ENCODE measurements at places on chromosomes 4 and X. TPM values are rescaled to one million over a fixed set of nuclear protein-coding genes. Genes with fewer than 3 reads are reported as not detected.
A peak's percentile ranks its signal among the peaks of the same experiment; 100 is the strongest.

Gene APLN
- not detected for total RNA-seq

Gene SLC7A11
- total RNA-seq, result 0.05 TPM

DNA sequence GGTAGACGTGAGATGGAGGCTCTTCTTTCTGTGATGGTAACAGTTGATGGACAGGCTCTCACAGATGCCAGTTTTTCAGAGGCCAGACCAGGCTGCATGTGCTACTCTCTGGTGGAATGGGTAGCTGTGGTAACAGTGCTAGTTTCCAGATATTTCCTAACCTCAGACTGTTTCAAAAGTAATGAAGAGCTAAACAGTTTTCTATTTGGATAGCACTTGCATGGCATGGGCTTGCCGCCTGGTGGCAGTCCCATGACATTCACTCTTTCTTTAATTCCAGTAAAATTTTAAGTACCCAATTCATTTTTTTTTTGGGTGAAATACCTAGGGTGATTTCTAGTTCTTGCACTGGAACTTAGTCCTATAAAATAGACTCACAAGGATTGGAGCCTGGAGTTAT is 220.2 kb upstream of the MAD2L1 start:
- H3K4me1 ChIP-seq, result no peaks in the 10 kb centered on the region
- no peak overlapping the region for H3K27ac ChIP-seq
- DNase-seq, result no peak
- H3K4me3 ChIP-seq, result no peak overlapping the region
- no peaks in the 10 kb centered on the region for H3K27me3 ChIP-seq
- H3K36me3 ChIP-seq, result no peaks in the 10 kb centered on the region

- H3K27me3 ChIP-seq, result no peaks in the 10 kb centered on the region
- no peaks in the 10 kb centered on the region for H3K4me1 ChIP-seq
- DNase-seq, result no peak
- H3K4me3 ChIP-seq, result no peak overlapping the region
- H3K36me3 ChIP-seq, result no peaks in the 10 kb centered on the region
- no peak overlapping the region for H3K27ac ChIP-seq
These were observed 92.3 kb upstream of the QRFPR start for GRCh38 chr4:121472937-121473721.

DNA sequence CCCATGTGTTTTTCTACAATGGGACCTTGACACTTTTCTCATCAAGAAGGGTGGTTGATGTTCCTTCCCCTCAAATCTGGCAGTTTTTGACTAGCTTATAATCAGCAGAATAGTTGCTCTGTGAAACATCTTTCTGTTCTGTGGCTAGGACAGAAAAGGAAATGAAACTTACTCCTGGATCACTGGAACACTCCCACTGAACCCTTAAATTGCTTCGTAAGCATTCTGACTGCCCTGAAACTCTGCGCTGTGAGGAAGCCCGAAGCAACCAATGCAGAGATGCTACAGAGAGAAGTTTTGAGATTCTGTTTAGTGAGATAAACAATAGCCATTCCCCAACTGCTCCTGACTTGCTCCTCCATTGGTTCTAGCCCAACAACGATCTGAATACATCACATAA is 602.2 kb downstream of the CENPC start:
- no peak for DNase-seq
- no peak overlapping the region for H3K27ac ChIP-seq
- no peaks in the 10 kb centered on the region for H3K27me3 ChIP-seq
- no peaks in the 10 kb centered on the region for H3K4me1 ChIP-seq

Gene TNIP3
- 2.0 TPM for total RNA-seq

DNA sequence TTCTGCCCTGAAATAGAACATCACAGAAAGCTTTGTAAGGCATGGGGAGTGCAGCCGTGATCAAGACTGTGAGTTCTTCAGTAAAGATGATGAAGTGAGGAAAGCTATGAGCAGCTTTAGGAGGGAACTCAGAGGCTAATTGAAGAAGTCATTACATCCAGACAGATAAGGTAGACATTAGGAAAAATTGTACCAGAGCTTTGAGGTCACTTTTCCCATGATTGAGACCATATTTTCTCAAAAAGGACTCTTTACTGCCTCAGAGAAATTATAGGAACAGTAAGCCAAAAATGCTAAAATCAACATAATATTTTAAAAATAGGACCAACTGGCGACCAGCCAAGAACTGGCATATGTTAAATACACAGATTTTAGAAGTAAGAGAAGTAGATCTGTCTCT is 11.2 kb downstream of the CHST7 start:
- H3K4me3 ChIP-seq, result no peak overlapping the region
- no peak for DNase-seq
- H3K27ac ChIP-seq, result no peak overlapping the region
- H3K36me3 ChIP-seq, result no peaks in the 10 kb centered on the region
- no peaks in the 10 kb centered on the region for H3K27me3 ChIP-seq

Gene KCNIP4
- total RNA-seq, result not detected

DNA sequence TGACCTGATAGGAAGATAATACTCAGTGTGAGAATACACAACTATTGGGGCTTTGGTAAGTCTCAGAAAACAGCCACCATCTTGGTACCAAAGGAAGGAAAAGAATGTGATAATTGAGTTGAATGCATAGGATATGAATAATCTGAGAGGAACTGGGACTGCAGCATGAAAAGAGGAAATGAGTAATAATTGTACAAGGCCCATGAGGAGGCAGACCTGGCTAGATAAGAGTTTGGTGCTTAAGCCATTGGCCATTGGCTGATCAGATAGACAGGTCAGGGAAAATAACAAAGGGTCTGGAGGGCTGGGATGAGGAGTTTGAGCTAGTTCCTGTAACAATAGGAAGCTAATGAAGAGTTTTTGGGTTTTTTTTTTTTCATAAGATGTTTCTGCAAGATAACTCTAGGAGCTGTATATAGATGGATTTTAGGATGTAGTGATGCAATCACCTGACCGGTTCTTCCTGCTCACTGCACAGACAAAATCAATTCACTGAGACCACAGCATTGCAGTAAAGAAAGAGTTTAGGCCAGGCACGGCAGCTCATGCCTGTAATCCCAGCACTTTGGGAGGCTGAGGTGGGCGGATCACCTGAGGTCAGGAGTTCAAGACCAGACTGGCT is 5.3 kb upstream of the TRMT2B start:
- no peaks in the 10 kb centered on the region for H3K36me3 ChIP-seq
- H3K27me3 ChIP-seq, result no peaks in the 10 kb centered on the region
- H3K4me1 ChIP-seq, result no peaks in the 10 kb centered on the region
- DNase-seq, result no peak
- H3K27ac ChIP-seq, result no peak overlapping the region

DNA sequence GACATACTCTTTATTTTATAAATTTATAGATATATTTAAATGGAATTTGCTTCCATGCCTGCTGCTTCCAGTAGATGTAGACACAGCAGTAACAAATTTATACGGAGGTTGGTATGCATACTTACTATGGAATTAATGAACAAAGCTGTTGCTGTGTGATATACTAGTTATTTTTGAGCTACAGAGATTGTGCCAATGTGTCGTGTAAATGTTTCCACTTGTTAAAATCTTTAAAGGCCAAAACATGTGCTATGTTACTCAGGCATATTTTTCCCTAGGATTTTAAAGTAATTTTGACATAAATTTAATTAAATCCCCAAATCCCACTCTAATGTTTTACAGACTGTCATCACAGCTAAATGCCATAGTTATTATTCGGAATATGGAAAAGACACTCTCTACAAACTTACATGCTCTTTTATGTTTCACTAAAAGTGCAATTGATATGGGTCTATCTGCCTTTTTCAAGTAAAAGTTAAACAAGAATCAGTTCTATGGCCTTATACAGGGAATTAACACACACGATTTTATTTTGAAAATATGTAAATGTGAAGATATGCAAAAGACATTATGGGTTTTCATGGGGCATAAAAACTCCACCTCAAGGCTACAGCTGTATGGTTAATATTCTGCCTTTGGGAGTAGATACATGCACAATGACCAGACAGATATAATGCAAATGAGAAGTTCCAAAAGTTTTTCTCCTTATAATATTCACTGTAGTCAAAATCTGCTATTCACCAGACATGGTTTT is 256.8 kb downstream of the FSTL5 start:
- H3K4me3 ChIP-seq, result no peak overlapping the region
- H3K27ac ChIP-seq, result no peak overlapping the region
- no peak for DNase-seq
- H3K36me3 ChIP-seq, result no peaks in the 10 kb centered on the region
- no peaks in the 10 kb centered on the region for H3K27me3 ChIP-seq
- H3K4me1 ChIP-seq, result no peaks in the 10 kb centered on the region

Gene NKX6-1
- not detected for total RNA-seq

DNA sequence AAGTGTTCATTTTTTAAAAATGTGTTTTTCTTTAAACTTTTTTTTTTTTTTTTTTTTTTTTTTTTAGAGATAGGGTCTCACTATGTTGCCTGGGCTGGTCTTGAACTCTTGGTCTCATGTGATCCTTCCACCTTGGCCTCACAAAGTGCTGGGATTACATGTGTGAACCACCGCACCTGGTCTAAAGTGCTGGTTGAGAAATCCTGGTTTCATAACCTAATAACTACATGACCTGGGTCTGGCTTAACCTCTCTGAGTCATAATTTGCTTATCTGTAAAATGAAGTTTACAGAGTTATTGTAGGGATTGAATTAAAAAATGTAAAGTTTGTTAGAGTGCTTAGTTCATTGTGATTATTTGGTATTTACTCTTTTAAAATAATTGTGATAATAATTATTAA is 5.2 kb downstream of the HSD17B13 start:
- no peaks in the 10 kb centered on the region for H3K27me3 ChIP-seq
- no peak overlapping the region for H3K27ac ChIP-seq
- no peaks in the 10 kb centered on the region for H3K36me3 ChIP-seq
- no peaks in the 10 kb centered on the region for H3K4me1 ChIP-seq

DNA sequence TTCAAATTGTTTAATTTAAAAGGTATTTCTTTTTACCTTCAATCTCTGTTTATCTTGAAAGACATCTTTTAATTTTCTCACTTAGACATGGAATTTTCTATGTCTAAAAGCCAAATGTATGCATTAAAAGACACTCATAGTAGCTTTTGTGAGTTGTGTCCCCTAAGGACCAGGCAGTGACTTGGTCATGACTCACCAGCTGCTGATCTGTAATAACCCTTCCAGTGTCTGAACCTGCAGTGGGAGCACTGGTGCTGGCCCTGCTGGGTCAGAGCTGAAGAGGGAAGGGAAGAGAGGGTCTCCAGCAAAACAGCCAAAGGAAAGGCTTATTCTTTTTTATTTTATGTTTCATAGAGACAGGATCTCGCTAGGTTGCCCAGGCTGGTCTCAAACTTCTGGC is 31.1 kb upstream of the SH3D19 start:
- no peak overlapping the region for H3K27ac ChIP-seq
- no peak overlapping the region for H3K4me3 ChIP-seq
- DNase-seq, result no peak
- no peaks in the 10 kb centered on the region for H3K4me1 ChIP-seq
- H3K27me3 ChIP-seq, result no peaks in the 10 kb centered on the region

GRCh38 chr4:73573794-73574528 is 46.3 kb downstream of the RASSF6 start:
- no peaks in the 10 kb centered on the region for H3K27me3 ChIP-seq
- no peaks in the 10 kb centered on the region for H3K4me1 ChIP-seq
- DNase-seq, result peak; percentile 0
- H3K36me3 ChIP-seq, result no peaks in the 10 kb centered on the region

- no peak overlapping the region for H3K4me3 ChIP-seq
- no peaks in the 10 kb centered on the region for H3K36me3 ChIP-seq
- DNase-seq, result no peak
- H3K27me3 ChIP-seq, result no peaks in the 10 kb centered on the region
These were observed 50.0 kb upstream of the PCDH7 start for GRCh38 chr4:30670206-30670605.

DNA sequence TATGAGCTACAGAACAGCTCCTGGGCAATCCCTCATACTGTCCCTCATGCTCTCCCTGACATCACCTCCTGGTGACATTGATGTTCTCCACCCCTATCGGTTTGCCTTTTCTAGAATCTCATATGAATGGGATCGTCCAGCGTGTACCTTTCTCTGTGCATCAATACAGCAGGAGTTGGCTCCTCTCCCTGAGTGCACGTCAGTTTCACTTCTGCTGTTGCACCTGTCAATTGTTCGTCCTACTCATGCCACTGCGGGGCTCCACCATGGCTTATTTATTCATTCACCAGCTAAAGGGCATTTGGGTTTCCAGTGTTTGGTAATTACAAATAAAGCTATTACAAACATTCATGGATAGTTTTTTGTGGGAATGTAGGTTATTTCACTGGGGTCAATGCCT is 269.1 kb upstream of the ZFP42 start:
- DNase-seq, result no peak
- H3K27ac ChIP-seq, result no peak overlapping the region
- no peaks in the 10 kb centered on the region for H3K27me3 ChIP-seq
- H3K4me3 ChIP-seq, result no peak overlapping the region
- H3K4me1 ChIP-seq, result no peaks in the 10 kb centered on the region

DNA sequence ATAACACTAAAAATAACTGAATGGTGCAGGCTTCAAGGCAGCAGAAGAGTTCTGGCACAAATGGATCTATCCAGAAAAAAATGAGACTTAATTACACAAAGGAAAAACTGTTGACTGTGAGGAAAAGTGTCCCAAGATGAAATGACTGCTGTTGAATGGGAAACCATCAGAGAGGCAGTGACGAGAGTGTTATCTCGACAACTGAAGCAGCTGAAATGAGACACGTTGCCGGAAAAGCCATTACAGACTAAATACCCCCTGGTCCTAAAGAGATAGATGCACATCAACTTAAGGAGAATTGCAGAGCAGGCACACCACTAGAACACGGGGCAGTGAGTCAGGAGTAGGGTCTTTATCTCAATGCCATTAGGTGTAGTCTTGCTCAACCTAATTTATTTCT is 277.8 kb downstream of the DMD start:
- H3K27me3 ChIP-seq, result no peaks in the 10 kb centered on the region
- H3K4me1 ChIP-seq, result no peaks in the 10 kb centered on the region
- DNase-seq, result no peak
- no peak overlapping the region for H3K27ac ChIP-seq
- no peaks in the 10 kb centered on the region for H3K36me3 ChIP-seq

GRCh38 chrX:122934131-122934530 is 249.9 kb upstream of the GRIA3 start:
- no peaks in the 10 kb centered on the region for H3K36me3 ChIP-seq
- H3K27me3 ChIP-seq, result no peaks in the 10 kb centered on the region
- H3K27ac ChIP-seq, result no peak overlapping the region

GRCh38 chr4:109406337-109406931 is 27.2 kb upstream of the SEC24B start:
- no peaks in the 10 kb centered on the region for H3K4me1 ChIP-seq
- no peak overlapping the region for H3K27ac ChIP-seq
- H3K4me3 ChIP-seq, result no peak overlapping the region
- peak; percentile 73 for DNase-seq

DNA sequence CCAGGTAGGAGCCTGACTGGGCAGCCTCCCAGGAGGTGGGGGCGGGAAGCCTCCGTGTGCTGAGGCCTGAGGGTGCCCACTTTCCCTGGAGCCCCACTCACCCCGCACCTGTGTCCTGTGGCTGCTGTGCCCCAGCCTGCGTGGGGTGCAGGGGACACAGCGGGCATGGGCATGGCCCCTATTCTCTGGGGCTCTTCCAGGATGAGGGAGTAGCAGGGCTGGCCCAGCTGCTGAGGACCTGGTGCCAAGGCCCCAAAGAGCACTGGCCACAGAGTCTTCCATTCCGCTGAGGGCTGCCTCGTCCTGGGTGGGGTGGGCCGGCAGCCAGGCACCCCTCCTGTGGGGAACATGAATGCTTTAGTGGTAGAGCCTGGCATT is 51.7 kb upstream of the SORCS2 start:
- no peaks in the 10 kb centered on the region for H3K4me1 ChIP-seq
- H3K27me3 ChIP-seq, result no peaks in the 10 kb centered on the region
- no peaks in the 10 kb centered on the region for H3K36me3 ChIP-seq
- H3K4me3 ChIP-seq, result no peak overlapping the region

All from T-cell (primary cell).